ENCODE measurements at places on chromosomes 16 and 17.

GRCh38 chr17:8836821-8837562, 30.5 kb downstream of the PIK3R6 start:
- DNase-seq = no peak

- DNase-seq = no peak
These were observed 17.0 kb upstream of the RPL38 start for GRCh38 chr17:74186498-74186897.

DNA sequence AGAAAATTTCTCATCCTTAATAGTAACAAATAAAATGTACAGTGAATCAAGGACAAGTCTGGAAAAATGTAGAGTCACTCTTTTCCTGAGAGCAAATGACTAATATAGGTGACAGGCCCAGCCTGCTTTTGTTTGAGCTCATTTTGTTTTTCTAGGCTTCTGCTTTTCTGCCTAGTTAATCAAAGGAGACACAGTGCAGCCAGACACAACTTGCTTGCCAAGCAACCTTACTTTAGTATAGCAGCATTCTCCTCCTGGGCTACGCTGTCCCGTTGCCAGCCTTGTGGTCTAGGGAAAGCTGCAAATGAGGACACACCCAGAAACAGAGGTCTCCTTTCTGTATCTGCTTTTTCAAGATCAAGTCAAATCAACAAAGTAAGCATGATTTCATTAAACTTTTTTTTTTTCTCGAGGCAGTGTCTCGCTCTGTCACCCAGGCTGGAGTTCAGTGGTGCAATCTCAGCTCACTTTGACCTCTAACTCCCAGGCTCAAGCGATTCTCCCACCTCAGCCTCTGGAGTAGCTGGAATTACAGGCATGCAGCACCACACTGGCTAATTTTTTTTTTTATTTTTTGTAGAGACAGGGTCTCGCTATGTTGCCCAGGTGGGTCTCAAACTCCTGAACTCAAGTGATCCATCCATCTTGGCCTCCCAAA, 17.2 kb downstream of the GINS3 start:
- peak; percentile 28 for DNase-seq

- no peak for DNase-seq
These were observed 29.1 kb downstream of the CIBAR2 start for GRCh38 chr16:85083051-85083639.

- no peak for DNase-seq
These were observed 154.5 kb downstream of the CBLN1 start for GRCh38 chr16:49127103-49127502.

GRCh38 chr16:56460101-56460500, 8.7 kb downstream of the OGFOD1 start:
- no peak for DNase-seq

GRCh38 chr17:43200127-43200526, 11.5 kb upstream of the TMEM106A start:
- DNase-seq = no peak

DNA sequence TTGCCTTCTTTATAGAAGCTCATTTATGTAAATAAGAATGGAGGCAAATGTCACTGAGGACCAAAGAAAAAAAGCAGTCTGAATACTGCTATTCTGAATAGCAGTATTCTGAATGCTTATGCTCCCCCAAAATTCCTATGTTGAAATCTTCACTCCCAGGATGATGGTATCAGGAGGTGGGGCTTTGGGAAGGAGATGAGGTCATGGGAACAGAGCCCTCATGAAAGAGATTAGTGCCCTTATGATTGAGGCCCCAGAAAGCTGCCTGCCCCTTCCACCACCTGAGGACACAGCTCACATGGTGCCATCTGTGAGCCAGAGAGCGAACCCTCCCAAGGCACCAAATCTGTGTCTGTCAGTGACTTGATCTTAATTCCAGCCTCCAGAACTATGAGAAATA, 28.8 kb downstream of the HEATR6 start:
- DNase-seq = no peak

DNA sequence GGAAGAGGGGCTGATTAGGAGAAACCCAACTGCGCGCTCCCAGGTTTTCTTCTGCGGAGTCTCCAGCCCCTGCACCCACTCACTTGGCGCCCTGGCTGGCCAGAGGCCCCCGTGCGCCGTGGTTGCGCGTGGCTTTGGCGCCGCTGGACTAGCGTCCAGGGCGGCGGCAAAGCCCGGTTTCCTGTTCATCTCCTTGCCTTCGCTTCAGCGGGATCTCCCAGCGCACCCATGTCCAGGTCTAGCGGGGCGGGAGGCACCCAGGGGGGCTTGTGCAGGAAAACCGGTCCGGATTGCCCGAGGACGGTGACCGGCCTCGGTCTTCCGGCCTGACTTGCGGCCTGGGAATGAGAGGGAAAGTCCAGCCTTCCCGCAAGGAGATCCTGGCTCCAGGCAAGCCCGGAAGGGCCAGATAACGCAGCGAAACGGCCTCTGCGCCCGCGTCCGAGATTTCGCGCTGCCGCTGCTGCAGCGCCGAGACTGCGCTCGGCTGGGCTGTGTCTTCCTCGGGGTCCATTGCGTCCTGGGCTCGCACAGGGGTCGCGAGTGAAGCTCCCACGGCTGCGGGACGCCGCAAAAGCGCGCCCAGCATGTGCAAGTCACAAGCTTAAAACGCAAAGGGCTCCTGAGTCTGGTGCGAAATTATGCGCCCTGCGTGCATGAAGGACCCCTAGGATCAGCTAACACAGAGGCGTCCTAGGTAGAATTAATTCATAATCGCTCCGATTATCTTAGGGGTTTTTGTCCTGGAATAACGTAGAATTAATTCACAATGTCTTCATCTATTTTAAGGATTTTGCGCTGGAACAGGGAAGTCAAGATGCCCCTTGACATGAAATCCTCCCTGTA, 5.7 kb downstream of the FOXF1 start:
- no peak for DNase-seq

- DNase-seq = peak; percentile 69
These were observed 10.2 kb downstream of the FLII start for GRCh38 chr17:18248300-18248731.

DNA sequence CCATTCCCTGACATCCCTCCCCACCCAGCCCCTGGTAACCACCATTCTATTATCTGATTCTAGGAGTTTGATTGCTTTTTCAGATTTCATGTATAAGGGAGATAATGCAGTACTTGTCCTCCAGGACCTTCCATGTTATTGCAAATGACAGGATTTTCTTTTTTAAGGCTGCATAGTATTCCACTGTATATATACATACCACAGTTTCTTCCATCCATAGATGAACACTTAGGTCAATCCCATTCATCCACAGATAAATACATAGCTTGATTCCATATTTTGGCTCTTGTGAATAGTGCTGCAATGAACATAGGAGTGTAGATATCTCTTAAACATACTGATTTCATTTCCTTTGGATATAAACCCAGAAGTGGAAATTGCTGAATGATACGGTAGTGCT, 183.3 kb downstream of the CEP112 start:
- no peak for DNase-seq

- DNase-seq = peak; percentile 84
These were observed 3.9 kb downstream of the CDH11 start for GRCh38 chr16:65117811-65118448.
